ENCODE measurements at places on chromosomes 4 and X.

DNA sequence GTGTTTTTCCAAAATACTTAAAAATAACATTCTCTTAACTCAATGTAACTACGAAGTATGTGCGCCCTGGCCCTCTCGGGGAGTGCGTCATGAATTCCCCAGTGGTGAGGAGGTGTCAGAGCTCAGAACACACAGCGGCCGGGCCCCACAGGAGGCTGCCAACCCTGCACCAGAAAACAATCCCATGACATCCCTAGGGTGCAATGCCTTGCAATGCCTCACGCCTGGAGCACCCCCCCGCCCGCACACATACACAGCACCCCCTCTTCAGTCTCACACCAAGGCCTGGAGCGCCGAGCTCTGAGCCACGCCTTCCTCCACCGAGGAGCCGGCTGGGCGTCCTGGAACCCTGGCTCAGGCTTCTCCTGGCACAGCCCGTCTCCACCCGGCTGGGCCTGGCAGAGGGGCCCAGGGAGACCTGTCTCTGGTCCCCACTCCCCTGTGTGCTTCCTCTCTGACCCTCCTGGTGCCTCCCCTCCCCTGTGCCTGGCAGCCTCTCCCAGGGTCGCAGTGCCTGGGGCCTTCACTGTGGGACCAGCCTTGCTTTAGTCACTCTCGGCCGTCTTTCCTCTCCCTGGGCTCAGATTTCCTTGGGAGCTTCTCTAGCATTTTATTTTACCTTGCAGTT lies 108.2 kb upstream of the ADRA2C start:
- DNase-seq, result no peak

DNA sequence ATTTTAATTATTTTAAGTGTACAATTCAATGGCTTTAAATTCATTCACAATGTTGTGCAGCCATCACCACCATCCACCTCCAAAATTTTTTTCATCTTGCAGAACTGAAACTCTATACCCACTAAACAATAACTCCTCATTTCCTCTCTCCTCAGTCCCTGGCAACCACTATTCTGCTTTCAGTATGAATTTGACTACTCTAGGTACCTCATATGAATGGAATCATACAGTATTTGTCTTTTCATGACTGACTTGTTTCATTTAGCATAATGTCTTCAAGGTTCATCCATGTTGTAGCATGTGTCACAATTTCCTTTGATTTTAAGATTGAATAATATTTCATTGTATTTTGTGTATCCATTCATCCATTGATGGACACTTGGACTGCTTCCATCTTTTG lies 46.9 kb downstream of the KIF4A start:
- DNase-seq, result no peak

GRCh38 chr4:159159611-159160010 lies 56.7 kb downstream of the RAPGEF2 start:
- no peak for DNase-seq

GRCh38 chr4:108714880-108715279 lies 48.0 kb downstream of the ETNPPL start:
- DNase-seq, result no peak

- no peak for DNase-seq
Measured at GRCh38 chr4:6892190-6892908, 17.3 kb upstream of the TBC1D14 start.

DNA sequence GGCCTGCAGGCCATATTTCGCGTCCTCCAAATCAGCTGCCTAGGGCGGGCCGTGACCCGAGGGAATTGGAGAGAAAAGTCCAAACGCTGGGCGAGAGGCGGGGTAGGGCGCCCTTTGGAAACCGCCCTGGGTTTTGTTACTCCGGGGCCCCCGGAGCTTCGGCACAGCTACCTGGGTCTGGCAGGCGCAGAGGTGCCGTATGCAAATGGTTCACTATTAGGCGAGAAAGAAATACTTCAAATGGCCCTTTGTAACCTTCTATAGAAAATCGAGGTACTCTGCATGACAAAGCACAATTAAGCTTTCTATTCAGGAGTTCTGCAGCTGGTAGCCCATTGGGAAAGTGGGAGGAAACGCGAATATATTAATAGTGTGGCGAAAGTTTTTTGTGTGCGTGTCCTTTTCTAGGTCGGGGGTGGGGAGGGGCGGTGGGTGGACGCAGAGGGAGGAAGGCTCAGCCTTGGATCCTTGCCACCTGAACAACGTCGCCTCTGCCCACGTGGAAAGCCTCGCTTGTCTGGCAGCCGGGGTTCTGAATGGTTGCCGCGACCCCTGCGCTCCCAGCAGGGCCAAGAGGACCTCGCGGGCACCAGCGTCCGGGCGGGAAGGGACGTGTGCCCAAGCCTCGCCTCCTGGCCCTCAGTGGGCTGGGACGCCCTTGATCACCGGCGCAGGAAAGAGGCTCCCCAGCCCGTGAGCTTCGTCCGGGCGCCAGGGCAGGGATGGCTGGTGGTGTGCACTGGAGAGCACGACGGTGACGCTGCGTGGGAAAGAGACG lies 9.5 kb downstream of the GSX2 start:
- DNase-seq, result no peak

GRCh38 chrX:56232221-56233082 lies at the start of gene KLF8:
Gene KLF8 (plus strand): TSS chrX:56232356. CDS start chrX:56233335, 979 bp downstream.
- no peak for DNase-seq

DNA sequence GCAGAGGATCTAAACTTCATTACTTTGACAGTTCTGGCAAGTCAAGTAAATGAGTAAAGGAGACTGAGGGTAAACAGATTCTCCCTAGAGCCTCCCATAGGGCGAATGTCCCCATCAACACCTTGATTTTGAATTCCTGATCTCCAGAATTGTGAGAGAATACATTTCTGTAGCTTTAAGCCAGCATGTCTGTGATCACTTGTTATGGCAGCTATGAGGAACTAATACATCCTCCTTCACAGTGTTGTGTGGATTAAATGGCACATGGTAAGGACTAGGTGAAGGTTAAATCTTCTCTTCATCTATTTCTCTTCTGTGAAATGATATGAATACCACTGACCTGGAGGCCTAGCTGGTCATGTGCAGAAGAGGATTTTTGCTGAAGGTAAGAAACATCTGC lies 137.3 kb downstream of the CPEB2 start:
- no peak for DNase-seq

- DNase-seq, result no peak
Measured at GRCh38 chr4:1542516-1543320, 136.5 kb upstream of the NKX1-1 start.

Data from cortex of kidney (tissue), 1 donor.